NCI-H446 (cell line): ENCODE measurements at places on chromosomes 6 and 20.

DNA sequence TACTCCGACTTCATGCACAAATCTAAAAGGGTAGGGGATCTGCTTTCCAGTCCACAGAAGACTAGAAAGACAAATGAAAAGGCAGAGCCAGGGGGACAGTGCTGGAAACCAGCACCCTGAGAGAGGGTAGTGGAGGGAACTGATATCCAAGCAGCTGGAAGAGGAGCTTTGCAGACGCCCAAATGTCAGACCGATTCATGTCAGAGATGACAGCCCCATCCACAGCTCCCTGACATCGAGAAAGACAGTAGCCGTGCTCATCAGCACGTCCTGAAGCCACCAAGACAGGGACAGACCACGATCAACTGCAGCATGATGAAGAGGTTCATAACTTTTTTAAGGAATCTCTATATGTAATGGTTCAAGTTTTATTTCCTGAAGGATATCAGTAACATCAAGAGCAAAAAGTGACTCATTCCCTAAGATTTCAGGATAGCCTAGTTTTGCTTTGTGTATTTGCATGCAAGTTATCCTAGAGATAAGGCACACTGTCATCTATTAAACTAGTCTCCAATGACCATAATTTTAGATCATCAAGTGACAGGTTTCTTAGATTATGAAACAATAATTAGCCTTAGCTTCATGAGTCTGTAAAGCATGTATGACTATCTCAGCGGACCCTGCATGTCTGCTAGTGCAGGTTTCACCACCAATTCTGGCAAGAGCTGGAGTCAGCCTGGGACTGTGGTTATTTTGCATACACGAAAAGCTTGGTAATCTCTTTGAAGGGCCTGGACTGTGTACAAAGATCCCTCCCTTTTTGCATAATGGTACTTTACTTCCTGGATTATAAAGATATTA is 43.0 kb downstream of the PRDM1 start:
- DNase-seq = no peak

DNA sequence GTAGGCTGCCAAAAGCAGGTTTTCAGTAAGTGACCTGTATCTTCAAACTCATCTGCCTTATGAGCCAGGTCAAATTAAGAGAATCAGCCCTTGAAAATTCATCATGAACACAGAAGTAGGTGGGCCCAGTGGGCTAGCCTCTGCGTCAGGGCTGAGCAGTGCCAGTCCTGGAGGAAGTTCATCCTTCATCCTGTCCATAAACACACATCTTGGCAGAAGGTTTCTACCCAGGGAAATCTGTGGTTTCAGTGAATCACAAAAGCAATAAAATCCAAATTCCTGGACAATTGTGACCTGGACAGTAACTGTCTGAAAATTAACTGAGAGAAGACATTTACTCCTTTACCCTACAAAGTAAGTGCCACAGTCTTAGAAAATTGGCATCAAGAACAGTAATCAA is 72.4 kb downstream of the ATG5 start:
- no peak for DNase-seq

DNA sequence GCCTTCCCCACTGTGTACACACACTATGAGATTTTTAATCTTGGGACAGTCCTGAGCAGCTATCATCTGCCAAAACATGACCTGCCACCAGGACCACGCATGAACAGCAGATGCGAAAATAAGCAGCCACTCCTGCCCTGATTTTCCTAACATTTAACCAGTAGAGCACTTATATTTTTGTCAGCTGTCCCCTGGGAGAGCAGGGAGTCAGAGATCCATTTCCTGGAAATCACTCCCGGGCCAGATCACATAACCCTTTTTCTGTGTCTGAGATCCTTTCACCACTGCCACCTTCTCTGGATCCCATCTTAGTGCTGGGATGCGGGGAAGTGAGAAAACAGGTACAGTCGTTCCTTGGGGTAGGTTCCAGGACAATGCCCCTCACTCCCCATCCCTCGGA is 5.7 kb downstream of the SDCBP2 start:
- no peak for DNase-seq

GRCh38 chr20:62366370-62367135 is 559 bp downstream of the LAMA5 start:
- DNase-seq = no peak

- DNase-seq = no peak
These were observed 14.0 kb upstream of the TOP1 start for GRCh38 chr20:41014561-41015088.

- DNase-seq = no peak
These were observed 460.9 kb upstream of the KHDRBS2 start for GRCh38 chr6:62746968-62747367.

DNA sequence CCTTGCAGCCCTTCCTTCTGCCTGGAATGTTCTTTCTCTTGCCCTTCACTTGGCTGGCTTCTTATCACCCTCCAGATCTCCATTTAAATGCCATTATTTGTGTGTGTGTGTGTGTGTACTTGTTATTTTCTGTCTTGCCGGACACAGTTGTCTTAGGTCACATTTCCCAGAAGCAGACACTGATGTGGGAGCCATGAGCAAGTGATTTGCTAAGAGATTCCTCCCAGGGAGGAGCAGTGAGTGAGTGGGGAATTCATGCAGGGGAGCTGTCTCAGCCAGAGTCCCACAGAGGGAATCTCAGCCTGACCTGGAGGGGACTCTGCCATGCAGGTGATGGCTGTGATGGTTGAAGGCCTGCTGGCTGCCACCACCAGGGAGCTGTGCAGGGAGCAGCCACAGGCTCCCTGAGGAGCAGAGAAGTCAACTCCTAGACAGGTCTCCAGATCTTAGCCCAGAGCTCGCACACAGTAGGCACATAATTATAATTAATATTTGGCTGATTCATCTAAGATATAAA is 96.5 kb downstream of the SYNDIG1 start:
- no peak for DNase-seq

DNA sequence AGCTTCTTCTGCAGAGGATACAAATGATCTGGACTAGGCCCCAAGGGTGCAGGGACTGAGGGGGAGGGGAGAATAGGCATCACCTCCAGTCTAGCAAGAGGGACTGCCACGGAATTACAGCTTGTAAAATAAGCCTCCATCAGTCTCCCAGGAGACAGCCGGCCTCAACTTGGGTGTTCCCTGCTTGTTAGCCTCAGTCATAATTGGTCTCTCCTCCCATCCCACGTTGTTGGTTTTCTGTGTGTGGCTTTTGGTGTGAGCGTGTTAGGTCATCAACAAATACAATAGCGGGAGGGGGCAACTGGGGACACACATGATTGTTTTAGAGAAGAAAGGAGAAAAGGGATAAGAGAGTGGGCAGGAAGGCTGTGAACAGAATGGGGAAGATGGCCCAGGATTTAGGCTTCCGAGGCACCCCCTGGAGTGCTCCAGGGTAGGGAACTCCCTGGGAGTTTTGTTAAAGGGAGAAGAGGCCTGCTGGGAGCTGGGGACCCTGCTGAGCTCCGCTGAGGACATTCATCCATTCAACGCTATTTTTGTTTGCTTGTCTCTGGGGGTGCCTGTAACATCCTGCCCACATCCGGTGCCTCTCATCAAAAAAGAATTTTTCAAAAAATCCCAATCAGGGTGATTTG is 9.2 kb downstream of the FOXA2 start:
- no peak for DNase-seq

GRCh38 chr6:36865835-36866234 is 8.8 kb downstream of the PPIL1 start:
- no peak for DNase-seq

DNA sequence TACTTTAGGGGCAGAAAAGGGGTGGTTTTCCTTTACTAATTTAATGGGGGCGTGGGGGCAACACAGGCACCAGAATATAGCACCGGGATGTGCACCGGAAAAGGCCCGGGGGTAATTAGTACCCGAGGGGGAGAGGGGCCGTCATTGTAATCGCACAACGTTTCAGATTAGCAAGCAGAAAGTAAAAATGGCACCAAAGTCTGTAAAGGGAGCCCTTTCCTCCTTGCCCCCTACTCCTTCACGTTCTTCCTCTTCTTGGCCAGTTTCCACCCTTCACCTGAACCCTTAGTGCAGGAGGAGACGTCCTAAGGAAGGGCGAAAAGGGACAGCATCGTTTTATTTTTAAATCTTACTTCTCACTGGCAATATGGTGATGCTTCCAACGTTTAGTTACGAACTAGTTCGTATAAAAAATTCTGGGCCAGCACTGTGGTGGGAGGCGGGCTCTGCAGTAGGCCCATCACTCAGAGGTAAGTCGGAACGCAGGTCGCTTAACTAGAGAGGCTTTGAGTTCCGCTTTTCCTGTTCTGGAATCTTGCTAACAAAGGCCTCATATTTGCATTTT is 742 bp upstream of the CEP85L start:
- no peak for DNase-seq

- DNase-seq = no peak
These were observed 27.2 kb downstream of the ARHGAP40 start for GRCh38 chr20:38628580-38629470.

- no peak for DNase-seq
These were observed 183.5 kb upstream of the COL21A1 start for GRCh38 chr6:56430629-56431600.

- DNase-seq = no peak
These were observed 26.1 kb downstream of the SPATA2 start for GRCh38 chr20:49889001-49889934.

- no peak for DNase-seq
These were observed 168.2 kb upstream of the FOXQ1 start for GRCh38 chr6:1143655-1144054.

DNA sequence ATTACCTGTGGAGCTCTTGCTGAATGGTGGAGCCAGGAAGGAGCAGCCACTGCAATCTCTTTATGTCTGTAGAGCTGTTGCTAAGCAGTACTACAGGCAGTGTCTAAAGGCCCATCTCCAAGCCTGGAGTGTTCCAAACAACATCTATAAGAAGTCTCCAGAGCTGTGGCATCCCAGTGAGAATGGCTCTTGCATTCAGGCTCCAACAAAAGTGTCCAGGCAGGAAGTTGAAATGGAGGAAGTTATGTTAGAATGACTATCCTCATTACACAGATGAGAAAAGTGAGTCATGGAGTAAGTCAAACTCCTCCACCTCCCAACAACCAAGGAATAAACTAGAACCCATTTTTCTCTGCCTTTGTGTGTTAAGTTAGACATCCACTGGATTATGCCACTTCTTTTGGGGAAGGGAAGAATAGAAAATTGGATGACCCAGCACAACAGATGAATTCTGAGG is 288.5 kb upstream of the STXBP5 start:
- DNase-seq = no peak

DNA sequence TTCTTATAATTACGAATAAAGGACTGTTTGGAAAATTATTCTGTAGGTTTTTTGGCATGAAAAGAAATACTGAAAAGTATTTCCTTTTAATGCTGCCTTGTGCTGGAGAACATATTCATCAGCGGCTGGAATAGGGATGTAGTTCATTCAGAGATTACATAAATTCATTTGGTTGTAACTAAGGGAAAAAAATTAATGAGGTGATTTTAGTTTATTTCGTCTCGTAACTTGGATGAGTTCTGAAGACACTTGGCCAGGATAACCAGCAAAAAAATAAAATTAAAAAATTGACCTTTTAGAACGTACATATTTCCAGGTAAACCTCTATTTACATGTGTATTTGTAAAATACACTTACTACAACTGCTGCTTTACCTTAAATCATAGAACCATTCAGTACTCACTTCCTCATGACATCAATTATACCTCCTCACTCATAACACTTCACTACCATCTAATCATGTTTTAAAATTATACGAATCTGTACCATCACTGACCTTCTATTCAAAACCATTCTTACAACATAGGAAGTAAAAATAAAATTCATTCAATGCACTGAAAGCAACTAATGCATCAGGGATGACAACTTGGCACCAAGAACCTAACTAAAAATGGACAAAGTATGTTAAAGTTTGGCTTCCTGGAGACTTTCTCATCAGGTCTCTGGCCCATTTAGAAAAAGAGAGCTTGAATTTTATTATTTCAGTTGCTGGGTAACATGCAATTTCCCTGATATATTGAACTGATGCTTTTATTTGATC is 17.2 kb downstream of the KLHL31 start:
- DNase-seq = no peak

GRCh38 chr20:1272368-1273100 is 6.4 kb downstream of the SNPH start:
- no peak for DNase-seq

GRCh38 chr20:25000268-25000801 is 7.8 kb upstream of the APMAP start:
- no peak for DNase-seq

DNA sequence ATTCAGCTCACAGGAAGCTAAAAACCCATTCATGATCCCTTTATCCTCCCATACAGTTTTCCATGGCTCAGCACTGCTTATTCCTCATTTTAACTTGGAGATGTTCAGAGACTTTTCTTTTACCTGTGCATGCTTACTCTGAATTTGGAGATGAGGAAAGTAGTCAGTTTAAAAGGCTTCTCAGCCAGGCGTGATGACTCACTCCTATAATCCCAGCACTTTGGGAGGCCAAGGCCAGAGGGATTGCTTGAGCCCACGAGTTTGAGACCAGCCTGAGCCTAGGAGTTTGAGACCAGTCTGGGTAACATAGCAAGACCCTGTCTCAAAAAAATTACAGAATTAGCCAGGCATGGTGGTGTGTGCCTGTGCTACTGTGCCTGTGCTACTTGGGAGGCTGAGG is 30.3 kb upstream of the TMEM217 start:
- no peak for DNase-seq

- DNase-seq = peak; percentile 39
These were observed 659 bp downstream of the TMX4 start for GRCh38 chr20:8018958-8019245.

- DNase-seq = no peak
These were observed 52.4 kb downstream of the QKI start for GRCh38 chr6:163466839-163467390.

- no peak for DNase-seq
These were observed 387.8 kb downstream of the SMOC2 start for GRCh38 chr6:168828800-168829199.

GRCh38 chr20:51380401-51381385 is 161.8 kb downstream of the NFATC2 start:
- no peak for DNase-seq

DNA sequence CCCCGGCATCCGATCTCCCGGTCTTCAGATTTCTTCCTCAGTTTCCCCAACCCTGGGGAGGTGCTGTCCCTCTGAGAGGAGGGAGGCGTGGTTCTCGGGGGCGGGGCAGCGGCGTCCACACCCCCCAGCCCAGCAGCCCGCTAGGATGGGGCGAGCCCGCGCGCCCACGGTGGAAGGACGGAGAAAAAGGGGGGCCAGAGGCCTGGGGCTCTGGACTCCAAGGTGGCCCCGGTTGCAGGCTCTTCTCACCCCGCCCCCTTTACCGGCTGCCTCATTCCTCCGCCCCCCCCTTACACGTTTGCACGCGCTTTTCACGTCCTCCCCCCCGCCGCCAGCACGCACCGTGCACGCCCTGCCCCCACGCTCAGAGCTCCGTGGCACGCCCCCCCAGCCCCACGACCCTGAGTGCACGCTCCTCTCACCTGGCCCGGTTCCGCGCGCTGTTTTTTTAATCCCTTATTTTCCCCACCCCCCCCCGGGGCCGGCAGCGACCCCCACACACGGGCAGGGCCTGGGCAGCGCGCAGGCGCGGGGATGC is 402 bp downstream of the ZBTB12 start:
- no peak for DNase-seq

GRCh38 chr6:22147921-22148776 is 148.7 kb downstream of the PRL start:
- peak; percentile 64 for DNase-seq

- DNase-seq = no peak
These were observed 780 bp downstream of the TFAP2A start for GRCh38 chr6:10413850-10414738.

- DNase-seq = no peak
These were observed 25.9 kb downstream of the GLP1R start for GRCh38 chr6:39074486-39074885.
